ENCODE measurements at places on chromosomes 12 and 14.
A peak's percentile ranks its signal among the peaks of the same experiment; 100 is the strongest.

DNA sequence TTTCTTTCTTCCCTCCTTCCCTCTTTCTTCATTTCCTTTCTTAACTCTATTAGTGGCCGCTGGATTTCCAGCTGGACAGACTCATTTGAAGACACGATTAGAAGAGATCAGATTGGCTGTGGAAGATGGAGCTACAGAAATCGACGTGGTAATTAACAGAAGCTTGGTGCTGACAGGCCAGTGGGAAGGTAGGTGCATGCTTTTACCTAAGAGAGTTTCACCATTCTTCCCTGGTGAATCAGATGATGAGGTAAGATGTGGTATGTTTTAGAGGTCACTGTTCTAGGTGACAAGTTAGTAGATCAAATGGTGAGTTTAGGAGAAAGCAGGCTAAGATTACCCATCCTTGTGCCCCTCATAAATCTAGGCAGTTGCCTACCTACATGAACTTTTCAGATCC, 51.6 kb downstream of the DERA start:
- DNase-seq, result no peak

- DNase-seq, result no peak
Measured at GRCh38 chr14:94364037-94364436, 24.4 kb downstream of the SERPINA1 start.

DNA sequence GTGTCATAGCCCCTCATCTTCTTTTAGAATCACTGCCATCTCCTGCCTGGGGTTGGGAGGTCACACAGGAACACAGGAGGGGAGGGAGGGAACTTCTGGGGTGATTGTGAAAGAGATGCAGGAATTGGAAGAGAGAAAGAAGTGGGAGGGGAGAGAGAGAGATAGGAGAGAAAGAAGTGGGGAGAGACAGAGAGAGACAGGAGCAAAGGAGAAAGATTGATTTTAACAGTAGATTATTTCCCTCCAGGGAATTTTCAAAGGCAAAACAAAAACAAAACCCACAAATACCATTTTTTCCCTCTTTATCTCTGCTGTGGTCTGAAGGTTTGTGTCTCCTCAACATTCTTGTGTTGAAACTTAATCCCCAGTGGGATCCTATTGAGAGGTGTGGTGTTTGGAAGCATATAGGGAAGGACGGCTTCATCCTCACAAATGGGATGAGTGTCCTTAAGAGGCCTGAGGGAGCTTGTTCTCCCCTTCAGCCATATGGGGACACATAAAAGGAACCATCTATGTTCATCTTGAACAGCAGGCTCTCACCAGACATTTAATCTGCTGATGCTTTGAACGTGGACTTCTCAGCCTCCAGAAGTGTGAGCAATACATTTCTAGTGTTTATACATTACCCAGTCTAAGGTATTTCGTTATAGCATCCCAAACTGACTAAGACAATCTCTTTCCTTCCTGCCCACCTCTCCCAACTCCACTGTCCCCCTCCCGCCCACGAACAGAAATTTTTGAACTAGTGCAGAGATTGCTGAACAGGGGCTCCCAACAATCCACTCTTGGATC, 134.9 kb upstream of the MAX start:
- DNase-seq, result no peak

DNA sequence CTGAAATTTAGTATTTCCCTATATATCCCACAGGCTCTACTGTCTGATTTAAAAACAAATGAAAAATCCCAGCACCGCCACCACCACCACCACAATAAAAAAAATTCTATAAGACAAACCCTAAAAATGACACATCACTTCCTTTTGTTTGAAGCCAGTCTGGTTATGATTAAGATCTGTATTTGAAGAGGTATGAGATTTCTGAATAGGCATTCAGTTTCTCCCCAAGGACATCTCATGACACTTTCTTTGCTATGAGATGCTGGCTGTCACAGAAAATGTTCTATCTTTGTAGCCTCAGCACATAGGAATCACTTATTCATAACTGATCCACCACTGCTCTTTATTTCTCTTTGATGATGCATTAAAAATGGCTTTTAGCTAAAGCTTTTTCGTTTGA, 1071.0 kb downstream of the SLC6A15 start:
- DNase-seq, result no peak

- no peak for DNase-seq
Measured at GRCh38 chr12:14399871-14400270, 34.4 kb downstream of the ATF7IP start.

- no peak for DNase-seq
Measured at GRCh38 chr12:65878540-65878939, 54.3 kb downstream of the HMGA2 start.

DNA sequence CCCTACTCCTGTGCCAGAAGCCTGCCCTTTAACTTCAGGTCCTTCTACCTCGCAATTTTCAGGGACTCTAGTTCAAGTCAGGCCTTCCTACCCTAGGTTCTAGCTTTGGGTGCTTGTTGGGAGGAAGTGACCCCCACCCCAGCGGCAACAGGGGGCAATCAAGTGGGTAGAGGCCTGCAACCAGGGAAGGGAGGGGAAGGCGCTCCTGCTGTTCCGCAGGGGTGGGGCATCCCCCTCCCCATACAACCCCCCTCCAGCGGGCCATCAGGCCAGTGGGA, 204 bp upstream of the PRPH start:
- no peak for DNase-seq

DNA sequence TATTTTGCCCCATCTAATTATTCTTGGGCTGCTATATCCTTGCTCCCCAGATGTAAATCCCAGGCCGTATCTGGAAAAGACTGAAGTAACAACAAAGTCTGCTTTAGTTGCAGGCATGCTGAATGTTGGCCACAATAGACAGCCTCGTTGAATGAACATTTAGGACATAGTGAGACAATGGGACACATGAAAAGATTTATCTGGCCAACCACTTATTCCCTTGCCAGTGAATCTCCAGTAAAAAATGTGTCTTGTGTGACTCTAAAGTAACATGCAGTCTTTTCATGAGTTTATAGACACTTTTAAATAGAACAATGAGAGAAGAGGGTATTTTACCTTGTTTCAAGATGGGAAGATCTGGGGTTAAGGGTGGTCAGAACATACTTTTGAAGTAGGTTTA, 60.2 kb upstream of the STXBP6 start:
- no peak for DNase-seq

- DNase-seq, result no peak
Measured at GRCh38 chr14:95305145-95305544, 14.6 kb downstream of the CLMN start.

- DNase-seq, result no peak
Measured at GRCh38 chr12:88339254-88339949, 197.3 kb downstream of the TMTC3 start.

- DNase-seq, result no peak
Measured at GRCh38 chr12:77847680-77848431, 17.2 kb downstream of the NAV3 start.

DNA sequence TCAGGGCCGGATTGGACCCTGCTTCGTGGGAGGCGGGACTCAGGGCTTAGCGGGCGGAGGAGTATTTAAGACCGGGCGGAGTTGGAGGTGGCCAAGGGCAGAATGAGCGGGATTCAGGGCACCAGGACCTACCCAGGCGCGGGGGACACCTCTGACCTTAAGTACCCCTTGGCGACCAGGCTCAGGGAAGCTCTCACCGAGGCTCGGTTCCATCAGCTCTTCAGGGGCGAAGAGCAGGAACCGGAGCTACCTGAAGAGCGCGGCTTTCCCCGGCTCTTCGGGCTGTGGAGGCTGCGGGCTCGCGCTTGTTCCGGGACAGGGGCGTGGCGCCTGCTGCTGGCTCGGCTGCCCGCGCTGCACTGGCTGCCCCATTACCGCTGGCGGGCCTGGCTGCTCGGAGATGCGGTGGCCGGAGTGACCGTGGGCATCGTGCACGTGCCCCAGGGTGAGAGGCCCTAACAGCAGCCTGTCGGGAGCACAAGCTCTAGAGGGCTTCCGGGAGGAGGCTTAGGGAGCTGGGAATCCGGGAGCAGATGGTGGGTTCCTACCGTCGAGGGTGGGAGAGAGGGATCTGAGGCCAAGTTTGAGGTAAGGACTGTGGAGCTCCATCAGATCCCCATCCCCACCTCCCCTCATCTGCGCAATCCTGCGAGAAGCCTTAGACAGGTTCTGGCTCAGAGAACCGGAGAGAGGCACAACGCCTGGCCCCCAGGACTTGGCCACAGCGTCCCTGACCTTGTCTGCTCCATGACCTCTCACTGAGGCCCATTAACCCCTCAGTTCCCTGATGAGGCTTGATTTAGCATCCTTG, 8.4 kb downstream of the ARHGEF25 start:
- DNase-seq, result no peak

GRCh38 chr14:105445290-105445689, 25.7 kb downstream of the MTA1 start:
- DNase-seq, result no peak

GRCh38 chr12:121050725-121051124, 11.7 kb upstream of the OASL start:
- no peak for DNase-seq

GRCh38 chr12:121534495-121535148, 46.2 kb downstream of the KDM2B start:
- DNase-seq, result no peak

GRCh38 chr12:49330631-49331379, 6.2 kb downstream of the C1QL4 start:
- DNase-seq, result no peak

DNA sequence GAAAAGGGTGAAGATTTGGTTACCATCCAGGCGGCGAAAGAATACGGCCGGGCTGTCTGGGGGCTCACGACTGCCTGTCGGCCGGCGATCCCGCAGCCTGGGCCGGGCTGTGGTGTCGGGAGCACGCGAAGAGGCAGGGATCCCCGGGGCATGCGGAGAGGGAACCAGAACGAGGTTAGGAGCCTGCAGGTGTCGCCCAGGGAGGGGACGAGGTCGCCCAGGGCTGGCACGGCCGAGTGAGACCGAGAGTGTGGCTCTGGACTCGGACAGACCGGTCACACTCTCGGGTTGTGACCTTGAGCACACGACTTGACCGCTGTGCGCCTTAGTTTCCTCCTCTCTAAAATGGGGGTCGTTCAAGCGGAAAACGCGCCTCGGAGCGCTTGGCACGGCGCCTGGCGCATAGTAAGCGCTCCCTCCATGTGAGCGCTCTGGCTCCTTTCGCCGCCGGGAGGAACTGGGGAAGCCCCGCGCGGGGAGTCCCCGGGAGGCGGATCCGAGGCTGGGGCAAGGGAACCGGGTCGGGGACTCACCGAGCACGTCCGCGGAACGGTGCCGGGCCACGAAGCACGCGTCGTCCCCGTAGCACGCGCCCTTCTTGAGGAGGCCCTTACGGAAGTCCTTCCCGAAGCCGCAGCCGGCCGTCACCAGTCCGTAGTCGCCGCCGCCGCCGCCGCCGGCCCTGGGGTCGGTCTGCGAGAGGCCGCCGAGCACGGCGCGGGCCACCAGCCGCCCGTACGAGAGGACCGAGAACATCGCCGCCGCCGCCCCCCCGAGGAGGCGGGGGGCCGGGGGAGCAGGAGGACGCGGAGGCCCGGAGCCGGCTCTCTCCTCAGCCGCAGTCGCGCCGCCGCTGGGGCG, 612 bp downstream of the PPTC7 start:
- peak; percentile 67 for DNase-seq

- peak; percentile 71 for DNase-seq
Measured at GRCh38 chr12:2783936-2784600, 10.7 kb upstream of the FKBP4 start.

DNA sequence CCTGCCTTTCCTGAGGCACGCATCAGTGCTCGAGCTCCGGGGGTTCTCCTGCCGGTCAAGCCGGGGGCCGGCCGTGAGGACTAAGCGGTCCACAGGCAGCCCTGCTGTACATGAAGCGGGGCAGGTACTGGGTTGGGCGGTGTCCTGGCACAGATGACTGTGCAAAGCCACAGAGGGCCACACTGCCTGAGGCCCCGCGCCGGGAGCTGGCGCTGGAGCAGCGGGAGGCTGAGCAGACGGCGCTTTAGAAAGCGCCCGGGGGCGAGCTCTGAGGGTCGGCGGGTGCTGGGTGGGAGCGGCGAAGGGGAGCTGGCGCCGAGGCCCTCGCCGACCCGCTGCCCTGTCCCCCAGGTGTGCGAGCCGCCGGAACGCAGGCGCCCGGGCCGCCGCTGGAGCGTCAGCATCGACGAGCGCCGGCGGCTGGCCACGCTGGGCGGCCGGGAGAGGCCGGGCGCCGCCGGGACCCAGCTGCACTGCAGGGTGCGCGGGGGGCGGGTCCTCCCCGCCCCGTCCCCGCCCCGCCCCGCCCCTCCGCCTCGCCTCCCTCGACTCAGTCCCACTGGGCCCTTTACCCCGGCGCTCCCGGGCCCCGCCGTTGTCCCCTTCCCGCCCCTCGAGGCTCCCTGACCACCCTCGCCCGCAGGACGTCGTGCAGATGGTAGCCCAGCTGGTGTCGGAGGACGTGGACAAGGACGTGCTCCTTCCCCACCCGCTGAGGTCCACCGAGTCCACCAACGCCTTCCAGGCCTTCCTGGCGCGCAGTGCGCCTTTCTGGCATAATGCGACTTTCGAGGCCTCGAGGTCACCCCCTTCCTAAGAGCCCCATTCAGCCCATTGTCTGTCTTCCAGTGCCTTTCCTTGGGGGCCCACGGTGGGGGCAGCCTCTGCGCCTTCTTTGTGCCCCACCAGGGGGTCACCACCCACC, 8.3 kb upstream of the MTA1 start:
- DNase-seq, result no peak

DNA sequence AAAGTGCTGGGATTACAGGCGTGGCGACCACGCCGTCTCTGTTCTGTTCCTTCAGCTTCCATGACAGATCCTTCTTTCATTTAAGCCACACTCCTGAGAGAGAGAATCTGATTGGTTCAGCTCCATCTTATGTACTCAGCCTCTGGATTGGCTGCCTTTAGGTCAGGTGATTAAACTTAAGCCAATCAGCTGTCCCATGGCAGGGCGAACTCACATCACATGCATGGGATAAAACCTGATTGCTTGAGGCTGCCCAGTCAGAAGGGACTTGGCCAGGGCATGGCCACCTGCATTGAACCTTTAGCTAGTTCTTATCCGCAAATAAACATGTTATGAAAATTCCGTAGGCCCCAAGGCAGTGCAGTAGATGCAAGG, 274.2 kb downstream of the SUDS3 start:
- DNase-seq, result no peak

DNA sequence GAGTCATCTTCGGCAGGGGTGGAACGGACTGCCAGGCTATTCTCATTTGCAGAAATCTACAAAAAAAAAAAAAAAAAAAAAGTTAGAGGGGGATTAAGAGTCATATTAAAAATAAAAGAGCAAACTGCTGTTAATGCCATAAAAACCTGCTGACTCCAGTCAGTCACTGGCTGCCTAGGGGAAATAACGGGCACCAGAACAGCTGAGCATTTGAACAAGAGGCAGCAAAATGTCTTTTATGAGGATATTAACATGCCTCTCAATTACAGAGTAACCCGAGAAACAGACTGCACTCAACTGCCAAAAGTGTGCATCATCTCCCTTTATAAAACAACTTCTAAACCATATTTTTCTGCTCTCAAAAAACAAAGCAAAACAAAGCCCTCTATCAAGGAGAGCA, 28.7 kb upstream of the CERS5 start:
- peak; percentile 64 for DNase-seq

GRCh38 chr12:118840399-118840798, 140.9 kb upstream of the SRRM4 start:
- no peak for DNase-seq

GRCh38 chr14:28745176-28745575, 21.4 kb upstream of the FOXG1 start:
- no peak for DNase-seq

- no peak for DNase-seq
Measured at GRCh38 chr12:120039711-120040110, 50.7 kb downstream of the BICDL1 start.
